ENCODE measurements at places on chromosomes 6 and 20.

DNA sequence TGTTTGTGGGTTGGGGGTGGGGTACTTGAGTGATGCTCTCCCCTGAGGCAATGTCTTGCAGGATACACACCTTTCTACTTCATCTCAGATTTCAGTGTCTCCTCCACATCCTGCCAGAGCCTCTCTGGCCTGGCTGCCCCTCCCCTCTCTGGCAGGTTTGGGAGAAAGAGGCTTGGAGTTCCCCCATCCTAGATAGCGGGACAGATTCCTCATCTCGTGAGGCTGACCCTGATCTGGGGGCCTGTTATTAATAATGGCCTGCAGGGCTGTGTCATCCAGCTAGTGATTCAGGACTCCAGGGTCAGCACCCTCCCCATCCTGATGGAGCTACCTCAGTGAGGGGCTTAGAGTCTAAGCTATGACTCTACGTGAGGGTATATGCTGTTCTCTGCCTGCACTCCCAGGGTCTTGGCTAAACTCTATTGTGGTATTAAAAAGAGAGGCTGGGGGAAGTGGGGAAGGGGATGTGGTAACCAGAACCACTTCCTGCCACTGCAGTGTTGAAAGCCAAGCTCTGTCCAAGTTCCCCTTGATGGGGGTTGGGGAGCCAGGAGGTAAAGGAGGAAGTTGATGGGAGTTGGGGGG lies 3.7 kb upstream of the MMP9 start:
- no peak for DNase-seq

GRCh38 chr20:6636209-6637159 lies 131.0 kb upstream of the BMP2 start:
- DNase-seq = no peak

DNA sequence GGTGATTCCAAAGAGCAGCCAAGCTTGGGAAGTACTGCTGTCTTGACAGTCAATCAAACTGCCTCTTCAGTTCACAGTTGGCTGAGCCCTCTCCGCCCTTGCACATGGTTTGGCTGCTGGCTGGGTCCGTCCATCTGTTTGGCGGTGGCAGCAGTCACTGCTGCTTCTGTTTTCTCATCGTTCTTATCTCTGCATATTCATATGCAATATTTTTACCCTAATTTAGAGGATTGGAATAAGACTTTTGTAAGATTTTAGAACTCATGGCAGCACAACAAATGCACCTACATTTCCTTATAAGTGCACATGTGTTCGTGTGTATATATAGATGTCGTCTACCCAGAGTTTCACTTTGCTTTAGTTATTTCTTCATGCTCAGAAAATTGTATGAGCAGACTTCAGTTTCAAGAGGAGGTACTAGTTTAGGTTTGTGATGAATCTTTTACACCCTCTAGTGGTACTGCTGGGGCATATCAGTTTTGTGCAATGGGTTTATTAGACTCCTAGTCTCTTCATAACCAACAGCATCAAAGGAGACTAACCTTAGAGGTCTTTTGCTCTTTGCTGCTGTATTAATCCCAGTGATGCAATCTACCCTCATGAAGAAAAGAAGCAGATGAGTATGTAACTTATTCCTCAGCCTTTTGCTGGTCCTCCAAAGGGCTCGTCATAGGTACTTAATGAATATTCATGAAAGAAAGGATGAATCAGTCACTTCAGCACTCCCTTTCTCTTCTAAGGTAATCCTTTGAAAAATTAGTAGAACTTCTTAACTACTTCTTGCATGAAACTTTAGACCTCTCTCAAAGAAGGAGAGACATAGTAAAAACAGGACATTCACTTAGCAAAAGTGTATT lies 44.3 kb downstream of the KHDC1L start:
- no peak for DNase-seq

GRCh38 chr20:20552076-20552475 lies 160.4 kb downstream of the RALGAPA2 start:
- no peak for DNase-seq

Data from cortex of kidney (tissue), 1 donor.